Hematopoietic multipotent progenitor cell (in vitro differentiated cells): ENCODE measurements at places on chromosomes 16 and 17.

DNA sequence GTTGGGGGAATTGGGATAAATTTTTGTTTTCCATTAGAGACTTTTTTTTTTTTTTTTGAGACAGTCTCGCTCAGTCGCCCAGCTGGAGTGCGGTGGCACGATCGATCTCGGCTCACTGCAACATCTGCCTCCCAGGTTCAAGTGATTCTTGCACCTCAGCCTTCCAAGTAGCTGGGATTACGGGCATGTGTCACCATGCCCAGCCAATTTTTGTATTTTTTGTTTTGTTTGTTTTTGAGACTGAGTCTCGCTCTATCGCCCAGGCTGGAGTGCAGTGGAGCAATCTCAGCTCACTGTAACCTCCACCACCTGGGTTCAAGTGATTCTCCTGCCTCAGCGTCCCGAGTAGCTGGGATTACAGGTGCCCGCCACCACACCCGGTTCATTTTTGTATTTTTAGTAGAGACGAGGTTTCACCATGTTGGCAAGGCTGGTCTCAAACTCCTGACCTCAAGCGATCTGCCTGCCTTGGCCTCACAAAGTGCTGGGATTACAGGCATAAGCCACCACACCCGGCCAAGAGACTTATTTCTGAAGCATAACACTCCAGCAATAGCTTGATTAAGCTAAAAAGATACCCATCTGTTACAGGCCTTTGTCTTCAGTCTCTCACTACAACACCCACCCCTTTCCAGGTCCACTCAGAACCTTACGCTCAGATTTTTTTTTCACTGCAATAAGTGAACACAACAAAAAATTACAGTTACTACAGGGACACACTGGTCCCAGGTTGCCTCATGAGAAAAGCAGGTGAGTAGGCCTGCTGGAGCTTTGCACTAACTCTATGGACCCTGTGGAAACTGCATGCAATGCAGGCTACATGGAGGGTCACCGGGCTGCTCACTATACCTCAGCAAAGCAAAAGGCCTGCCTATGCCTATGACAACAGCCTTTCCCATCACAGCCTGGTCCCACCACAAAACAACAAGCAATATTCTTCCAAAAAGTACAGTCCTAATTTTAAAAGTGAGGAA lies 34.6 kb downstream of the KANSL1 start:
- no peak for DNase-seq

- DNase-seq = no peak
Observed at GRCh38 chr17:9414471-9414870, 161.1 kb downstream of the STX8 start.

DNA sequence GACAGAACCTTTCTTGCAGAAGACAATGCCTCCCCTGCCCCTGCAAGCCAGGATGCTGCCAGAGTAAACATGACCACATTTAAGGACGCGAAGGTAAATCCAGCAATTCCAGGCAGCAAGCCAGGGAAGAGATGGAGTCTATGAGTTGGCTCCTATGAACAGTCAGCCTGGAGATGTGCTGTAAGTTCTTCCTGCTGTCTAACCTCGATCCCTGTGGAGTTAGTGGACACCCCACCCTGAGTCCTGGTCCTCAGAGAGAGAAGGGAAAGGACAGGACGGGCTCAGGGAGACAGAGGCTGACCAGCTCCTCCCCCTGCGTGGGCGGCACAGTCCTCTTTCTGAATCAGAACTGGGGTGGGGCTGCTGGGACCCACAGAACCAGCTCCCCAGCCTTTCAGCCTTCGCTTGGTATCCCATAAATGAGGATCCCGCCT lies 24.9 kb downstream of the CDC42EP4 start:
- DNase-seq = no peak

DNA sequence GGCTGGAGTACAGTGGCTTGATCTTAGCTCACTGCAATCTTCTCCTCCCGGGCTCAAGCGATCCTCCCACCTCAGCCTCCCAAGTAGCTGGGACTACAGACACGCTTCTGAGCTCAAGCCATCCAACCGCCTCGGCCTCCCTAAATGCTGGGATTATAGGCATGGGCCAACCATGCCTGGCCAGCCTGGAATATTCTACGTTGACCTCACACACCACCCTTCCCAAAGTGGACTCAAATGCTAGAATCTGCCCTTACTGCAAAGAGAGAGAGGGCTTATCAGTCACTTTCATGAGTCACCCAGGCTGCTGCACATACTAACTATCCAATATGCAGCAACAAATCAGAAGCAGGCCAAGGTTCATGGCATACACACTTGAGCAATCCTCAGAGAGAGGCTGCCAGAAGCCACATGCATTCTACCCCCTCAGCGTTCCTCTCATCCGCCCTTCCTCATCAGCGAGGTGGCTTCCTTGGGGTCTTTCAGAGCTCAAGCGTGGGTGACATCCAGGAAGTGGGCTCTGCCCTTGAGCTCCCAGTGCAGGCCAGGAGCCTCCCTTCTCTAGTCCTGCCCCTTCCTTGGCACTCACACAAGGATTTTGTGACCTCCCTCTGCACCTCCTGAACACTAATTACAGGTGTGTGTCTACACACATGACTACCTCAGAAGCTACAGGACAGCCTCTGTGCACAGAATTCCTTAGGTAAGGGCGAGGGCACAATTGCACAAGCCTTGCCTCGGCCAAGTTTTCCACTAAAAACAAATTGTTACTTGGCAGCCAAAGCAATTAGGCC lies 24.8 kb upstream of the SIAH1 start:
- no peak for DNase-seq

GRCh38 chr16:84545114-84545737 lies 40.8 kb upstream of the MEAK7 start:
- DNase-seq = no peak

DNA sequence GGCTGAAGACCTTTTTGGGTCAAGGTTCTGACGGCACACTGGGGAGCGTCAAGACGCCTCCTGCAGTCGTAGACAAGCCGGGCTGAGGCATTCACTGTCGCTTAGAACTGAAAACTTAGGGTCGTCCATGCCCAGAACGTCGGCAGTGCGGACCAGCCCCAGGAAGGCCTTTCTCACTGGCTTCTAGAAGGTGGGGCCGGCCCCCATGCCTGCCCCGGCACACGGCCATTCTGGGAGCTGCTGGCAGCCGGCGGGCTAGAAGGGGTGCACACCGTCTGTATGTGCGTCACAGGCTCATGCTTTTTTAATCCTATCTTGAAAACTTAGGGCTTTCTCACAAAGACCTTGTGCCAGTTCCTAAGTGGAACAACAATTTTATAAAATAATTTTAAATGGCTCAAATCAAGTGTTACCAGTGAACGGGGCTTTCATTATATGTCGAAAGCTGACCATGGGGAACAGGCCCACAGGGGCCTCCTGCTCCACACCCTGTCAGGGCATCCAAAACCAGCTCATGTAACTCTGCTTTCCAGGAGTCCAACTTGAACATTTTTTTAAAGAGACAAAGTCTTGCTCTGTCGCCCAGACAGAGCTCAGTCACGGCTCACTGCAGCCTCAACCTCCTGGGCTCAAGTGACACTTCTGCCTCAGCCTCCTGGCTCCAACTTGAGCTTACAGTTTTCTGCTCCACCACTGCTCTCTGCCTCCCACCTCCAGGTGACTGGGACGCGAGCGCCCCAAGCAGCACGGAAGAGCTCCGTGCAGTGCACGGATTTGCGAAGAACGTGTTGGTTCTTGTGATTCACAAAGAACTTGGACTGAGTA lies 111.2 kb downstream of the ANKRD11 start:
- DNase-seq = no peak

DNA sequence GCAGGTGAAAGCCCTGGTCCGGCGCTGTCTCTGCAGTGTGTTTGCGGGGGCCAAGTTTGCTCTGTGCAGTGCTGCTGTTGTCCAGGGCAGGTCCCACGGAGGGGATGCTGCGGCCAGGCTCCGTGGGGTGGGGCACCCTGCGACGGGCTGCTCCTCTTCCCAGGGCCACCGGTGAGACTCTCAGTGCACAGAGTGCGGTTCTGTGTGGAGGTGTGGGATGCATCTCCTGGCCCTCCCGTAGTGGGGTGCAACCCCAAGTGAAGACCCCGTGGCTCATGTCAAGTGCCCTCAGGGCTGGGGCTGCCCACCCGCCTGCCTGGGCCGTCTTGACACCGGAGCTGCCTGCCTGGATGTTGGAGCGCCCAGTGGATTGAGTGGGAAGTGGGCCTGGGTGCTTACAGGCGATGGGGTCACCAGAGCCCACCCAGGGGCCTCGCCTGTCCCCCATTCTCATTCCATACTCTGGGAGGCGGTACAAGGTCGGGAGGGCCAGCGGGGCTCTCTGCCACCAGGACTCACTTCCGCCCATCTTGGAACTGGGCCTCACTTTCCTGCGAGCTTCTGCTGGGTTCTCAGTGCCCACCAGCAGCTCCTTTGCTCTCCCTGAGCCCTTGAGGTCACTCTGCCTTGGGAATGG lies 119.9 kb downstream of the BANP start:
- DNase-seq = no peak

DNA sequence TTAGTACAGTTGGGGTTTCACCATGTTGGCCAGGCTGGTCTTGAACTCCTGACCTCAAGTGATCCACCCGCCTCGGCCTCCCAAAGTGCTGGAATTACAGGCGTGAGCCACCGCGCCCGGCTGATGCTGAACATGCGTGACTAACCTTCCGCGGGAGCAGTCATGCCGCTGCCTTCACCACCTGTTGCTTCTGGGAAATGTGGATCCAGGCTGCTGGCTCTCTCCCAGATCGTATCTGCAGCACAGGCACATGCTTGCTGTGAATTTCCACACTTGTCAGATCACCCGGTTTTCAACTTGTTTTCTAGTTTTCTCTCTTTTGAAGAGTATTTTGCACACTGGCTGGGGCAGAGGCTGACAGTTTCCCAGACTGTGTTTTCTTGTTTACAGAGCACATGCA lies 97.9 kb downstream of the ADCY9 start:
- no peak for DNase-seq

DNA sequence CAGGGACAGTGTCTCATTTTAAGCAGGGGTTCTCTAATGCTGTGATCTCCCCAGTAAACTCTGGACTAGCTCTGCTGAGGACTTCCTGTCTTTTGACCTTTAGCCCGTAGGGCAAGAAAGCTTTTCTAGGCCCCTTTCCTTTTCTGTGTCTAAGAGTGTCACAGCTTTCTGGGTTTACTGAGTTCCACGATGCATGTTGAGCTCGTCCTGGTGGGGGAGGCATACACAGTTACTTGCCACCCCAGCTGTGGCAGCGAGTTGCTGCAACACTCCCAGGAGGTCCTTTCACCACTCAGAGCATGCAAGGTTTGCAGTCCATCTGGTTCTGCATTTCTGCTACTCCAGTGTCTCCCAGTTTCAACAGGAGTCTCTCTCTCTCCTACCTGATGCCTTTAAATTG lies 23.7 kb downstream of the NOD2 start:
- no peak for DNase-seq

GRCh38 chr17:45706033-45706432 lies 78.1 kb upstream of the CRHR1 start:
- DNase-seq = no peak

- no peak for DNase-seq
Observed at GRCh38 chr17:12250973-12251372, 230.3 kb downstream of the MAP2K4 start.

- DNase-seq = no peak
Observed at GRCh38 chr16:53415504-53415903, 18.8 kb upstream of the RBL2 start.

- DNase-seq = no peak
Observed at GRCh38 chr17:31007695-31008373, 37.0 kb downstream of the RNF135 start.

DNA sequence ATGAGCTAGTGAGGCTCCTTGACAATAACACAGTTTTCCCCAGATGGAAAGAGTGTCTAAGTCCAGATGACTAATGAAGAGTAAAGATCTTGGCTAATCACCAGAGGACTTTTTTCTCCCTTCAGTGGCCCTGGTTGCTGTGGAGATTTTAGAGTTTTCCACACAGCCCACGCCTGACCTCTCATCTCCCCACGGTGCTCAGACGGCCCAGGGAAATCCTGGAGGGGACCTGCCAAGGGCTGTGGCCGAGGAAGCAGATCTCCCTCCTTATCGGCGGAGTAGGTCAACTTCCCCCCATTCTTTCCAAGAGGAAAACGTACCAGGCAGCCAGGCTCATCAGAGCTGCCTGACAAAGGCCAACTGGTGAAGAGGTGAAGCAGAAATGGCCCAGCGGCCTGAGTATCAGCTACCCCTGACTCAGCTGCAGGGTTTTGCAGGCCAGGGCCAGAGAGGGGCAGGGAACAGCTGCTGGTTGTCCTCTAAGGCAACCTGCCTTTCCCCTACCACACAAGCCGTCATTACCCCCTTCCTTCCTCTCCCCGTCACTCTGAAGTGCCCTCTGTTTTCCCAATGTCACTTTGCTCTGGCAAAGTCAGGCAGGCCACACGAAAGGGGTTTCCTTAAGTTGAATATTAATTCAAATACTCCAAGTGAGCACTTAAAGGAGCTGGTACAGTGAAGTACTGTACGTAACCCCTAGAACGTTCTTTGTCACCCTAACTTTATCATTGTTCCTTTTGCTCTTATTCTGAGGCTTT lies 140.2 kb upstream of the ADAMTS18 start:
- no peak for DNase-seq

- no peak for DNase-seq
Observed at GRCh38 chr16:54455030-54455725, 168.6 kb upstream of the IRX3 start.

GRCh38 chr16:10756574-10756973 lies 12.9 kb downstream of the NUBP1 start:
- no peak for DNase-seq

GRCh38 chr16:15607700-15608396 lies 35.1 kb downstream of the MARF1 start:
- no peak for DNase-seq

DNA sequence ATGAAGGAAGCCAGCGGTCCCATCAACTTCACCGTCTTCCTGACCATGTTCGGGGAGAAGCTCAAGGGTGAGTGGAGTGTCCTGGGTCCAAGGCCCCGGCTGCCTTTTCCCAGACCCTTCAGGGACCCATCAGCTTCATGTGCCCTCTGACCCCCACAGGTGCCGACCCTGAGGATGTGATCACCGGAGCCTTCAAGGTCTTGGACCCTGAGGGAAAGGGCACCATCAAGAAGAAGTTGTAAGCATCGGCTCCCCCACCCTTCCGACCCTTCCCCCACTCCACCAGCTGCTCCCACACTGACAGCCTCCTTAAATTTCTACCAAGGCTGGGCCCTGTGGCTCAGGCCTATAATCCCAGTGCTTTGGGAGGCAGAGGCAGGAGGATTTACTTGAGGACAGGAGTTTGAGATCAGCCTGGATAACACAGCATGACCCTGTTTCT lies 1.9 kb downstream of the MYL11 start:
- DNase-seq = no peak

GRCh38 chr17:66448026-66448639 lies 145.7 kb downstream of the PRKCA start:
- no peak for DNase-seq

GRCh38 chr16:89697161-89697615 lies 4.3 kb downstream of the SPATA2L start:
- no peak for DNase-seq

GRCh38 chr16:80816356-80816755 lies 12.0 kb upstream of the CDYL2 start:
- DNase-seq = no peak

- no peak for DNase-seq
Observed at GRCh38 chr16:49527611-49528010, 154.0 kb downstream of the C16orf78 start.

GRCh38 chr17:8976638-8977037 lies 11.1 kb upstream of the PIK3R5 start:
- no peak for DNase-seq
